Activated CD4-positive, alpha-beta T cell treated with anti-CD3 and anti-CD28 coated beads, Interleukin-2, amount 10 ng/mL, durations not matched to agents 24 days and 14 days (primary cell): ENCODE measurements at places on chromosomes 7 and 10.

- DNase-seq = peak; percentile 95
Observed at GRCh38 chr10:4825868-4826791, at the start of gene AKR1E2. AKR1E2 (plus strand) TSS chr10:4826207; CDS start chr10:4826325, 118 bp downstream.

- DNase-seq = peak; percentile 86
Observed at GRCh38 chr10:33248638-33249037, 85.8 kb downstream of the NRP1 start.

DNA sequence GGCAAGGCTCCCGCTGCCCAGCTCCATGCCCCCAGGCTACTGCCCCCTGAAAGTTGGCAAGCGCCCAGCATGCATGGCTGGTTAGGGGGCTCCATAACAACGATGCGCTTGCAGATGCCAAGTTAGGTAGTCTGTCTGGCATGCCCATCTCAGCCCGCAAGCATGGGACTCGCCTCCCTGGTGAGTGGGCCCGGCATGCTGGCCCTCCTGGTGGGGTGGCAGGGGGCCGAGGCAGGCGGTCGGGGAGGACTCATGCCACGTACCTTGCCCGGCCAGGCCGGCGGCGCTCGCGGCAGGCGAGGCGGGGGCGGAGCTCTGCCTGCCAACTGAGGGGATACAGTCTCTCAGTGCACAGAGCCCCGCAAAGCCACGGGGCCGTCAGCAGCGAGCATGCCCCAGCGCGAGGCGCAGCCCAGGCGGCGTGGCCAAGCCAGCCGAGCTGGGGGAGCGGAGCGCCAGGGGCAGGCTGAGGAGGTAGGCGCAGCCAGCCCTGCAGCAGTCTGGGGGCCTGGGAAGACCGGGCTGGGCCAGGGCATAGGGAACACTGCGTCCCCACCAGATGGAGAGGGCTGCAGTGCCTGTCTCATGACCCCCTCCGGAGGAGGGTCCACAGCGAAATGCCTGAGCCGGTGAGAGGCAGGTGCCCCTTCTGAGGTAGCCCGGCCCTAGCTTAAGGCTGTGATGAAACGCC, 28.0 kb upstream of the NDST2 start:
- DNase-seq = no peak

DNA sequence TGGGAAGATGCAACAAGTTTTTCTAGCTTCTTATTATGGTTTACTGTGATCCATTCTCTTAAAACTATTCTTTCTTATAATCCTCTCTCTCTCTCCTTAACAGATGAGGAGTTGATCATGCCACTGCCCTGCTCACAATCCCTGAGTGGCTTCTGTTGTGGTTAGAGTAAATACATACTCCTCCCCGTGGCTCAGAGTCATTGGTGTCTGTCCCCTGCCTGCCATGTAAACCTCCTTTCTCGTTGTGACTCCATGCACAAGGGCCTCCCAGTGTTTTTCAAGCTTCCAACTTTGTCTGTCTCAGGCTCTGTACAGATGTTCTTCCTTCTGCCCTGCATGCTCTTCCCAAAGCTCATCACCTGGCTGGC, 20.4 kb downstream of the CCNY start:
- peak; percentile 68 for DNase-seq

DNA sequence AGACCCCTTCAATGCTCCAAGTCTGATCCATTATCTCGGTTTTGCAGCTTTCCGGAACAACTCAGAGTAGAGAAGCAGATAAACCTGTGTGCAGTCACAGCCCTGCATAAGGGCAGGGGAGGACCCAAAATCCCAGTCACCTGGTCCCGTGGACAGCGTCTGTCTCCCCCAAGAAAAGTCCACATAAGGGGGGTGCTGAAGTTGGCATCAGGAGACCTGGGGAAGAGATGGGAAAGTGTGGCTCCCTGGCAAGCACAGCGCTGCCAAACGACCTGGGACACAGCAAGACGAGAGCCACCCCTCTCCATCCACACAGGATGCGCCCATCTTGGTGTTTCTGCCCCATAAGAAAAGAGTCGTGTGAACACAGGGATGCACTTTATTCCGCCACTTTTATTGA, 27.9 kb downstream of the ASB13 start:
- no peak for DNase-seq

DNA sequence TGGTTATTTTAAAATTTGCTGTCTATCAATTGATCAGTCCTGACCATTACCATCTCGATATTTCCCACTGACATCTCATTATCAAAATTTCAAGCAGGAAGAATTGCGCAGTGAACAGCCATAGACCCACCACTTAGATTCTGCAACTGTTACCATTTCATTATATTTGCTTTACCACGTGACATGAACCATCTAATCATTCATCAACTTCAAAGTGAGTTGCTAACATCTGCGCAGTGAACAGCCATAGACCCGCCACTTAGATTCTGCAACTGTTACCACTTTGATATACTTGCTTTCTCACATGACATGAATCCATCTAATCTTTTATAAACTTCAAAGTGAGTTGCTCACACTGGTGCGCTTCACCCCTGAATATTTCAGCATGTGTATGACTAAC, 22.5 kb downstream of the FOXL3 start:
- no peak for DNase-seq

GRCh38 chr10:89278034-89278535, 23.8 kb upstream of the IFIT2 start:
- DNase-seq = no peak
